ENCODE measurements at places on chromosomes 3 and 15. TPM values are rescaled to one million over a fixed set of nuclear protein-coding genes. Genes with fewer than 3 reads are reported as not detected.

GRCh38 chr3:114363554-114364202, 69.8 kb downstream of the TIGIT start:
- DNase-seq = no peak

DNA sequence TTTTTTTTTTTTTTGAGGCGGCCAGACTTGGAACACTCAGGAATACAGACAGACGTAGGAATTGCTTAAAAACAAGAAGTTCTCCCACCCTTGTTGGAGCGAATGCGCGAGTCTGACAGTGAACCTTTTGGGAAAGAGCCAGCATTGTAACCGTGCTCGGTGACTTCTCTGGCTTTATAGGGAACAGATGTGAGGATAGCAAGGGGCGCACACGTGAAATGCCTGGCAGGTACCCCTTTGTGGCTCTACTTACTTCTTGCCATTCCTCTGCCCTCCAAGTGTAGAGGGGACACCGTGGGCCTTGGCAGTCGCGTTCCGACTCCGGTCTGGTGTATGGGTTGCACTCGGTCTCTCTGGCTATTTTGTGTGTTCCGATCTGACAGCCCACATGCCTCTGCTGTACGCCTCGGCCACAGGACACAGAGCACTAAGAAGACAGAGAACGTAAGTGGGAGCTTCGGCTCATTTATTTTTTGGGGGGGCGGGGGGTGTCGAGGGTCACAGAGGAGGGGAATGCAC, 126.4 kb downstream of the ADAMTS9 start:
- DNase-seq = no peak

DNA sequence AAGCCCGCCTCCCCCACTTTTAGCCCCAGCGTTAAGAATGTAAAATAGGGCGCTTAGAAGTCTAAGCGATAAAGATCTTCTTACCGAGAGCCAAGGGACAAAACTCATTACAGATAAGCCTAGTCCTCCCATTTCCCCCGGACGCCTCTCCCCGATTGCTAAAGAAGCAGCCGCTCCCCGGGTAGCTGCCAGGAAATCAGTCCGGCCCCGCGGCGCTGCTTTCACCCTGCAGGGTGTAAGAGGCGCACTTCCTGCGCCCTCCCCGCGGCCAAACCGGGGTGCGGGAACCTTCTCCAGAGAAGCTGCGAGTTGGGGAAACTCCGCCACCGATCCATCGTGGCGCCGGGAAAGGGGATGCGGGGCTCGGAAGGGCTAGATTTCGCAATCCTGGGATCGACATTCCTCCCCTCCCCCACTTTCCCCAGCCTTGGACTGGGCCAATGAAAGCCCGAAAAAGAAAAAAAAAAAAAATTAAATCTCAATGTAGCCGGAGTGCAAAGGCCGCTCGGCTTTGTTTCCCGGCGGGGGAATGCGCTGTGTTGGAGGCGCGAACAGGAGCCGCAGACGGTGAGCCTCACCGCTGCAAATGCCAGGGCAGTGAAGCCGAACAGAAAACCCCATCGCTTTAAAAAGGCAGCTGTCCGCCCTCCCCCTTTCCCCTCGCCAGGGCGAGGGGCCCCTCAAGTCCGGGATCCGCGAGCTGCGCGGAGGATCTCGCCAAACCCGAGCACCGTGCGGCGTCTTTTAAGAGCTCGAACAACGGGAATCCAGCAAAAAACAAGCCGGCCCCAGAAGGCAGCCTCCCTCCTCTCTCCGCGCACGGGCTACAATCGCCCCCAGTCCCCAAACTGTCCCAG, 626 bp upstream of the PTPRG start:
- DNase-seq = peak; percentile 38

DNA sequence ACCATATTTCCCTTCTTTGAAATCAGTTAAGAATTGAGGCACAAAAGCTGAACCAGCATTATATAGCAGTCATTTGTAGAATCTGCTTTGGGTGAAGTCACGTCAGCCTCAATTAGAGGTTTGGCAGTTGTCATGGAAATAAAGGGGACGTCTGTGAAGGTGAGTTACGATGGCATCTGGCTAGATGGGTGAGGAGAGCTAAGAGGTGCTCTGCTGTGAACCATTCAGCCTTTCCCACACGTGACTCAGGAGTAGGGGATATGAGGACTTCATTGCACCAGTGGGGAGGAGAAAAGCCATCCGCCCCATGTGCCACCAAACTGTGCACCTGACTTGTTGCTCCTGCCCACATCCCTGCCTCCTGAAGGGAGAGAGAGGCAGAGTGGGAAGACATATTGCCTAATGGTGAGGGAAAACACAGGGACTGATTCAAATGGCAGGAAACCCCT, 2.8 kb upstream of the C15orf40 start:
- no peak for DNase-seq

DNA sequence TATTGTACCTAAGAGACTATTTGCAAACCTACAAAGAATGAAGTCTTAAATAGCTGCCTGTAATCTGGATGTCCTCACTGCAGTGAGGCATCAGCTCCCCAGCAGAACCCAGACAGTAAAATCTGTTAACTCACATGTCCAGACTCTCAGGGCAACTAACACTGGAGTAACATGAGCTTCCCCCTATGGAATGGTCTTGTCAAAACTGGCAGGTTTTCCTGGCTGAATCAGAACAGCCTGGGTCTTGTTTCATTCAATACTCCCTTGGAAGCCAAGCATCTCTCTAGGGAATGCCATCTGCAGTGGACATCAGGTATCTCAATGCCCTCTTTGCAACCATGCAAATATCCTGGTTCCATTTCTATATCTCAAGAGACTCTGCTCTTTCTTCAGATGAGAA, 24.4 kb downstream of the PTPN9 start:
- no peak for DNase-seq

GRCh38 chr15:73010154-73011152, 41.8 kb upstream of the NEO1 start:
- DNase-seq = no peak

DNA sequence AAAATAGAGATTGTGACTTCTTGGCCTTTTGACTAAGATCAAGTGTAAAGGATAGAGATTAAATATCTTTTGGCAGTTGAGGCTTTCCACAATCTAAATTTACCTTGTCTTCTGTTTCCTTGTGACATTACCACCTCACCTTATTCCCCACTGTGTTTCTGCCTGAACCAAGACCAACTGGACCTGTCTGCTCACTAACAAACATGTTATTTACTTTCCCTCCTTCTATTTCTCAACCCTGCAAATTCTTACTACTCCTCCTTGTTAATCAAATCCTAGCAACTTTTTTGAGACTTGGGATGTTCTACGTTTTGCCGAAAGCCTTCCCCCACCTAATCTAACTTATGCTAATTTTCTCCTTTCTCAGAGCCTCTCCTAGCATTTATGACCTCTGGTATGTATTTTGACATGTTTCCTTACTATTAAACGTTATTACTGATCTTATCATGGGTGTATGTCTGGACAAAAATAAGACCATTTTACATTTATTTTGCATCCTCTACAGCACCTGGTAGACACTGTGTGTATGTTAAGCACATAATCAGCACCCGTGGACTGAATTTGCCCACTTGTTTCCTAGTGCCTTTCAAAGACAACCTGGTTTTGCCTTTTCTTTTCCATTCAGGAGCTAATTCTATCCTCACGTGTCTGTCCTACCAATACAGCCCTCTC, 7.6 kb upstream of the CCNL1 start:
- DNase-seq = no peak

GRCh38 chr3:171260466-171260865, 199.7 kb downstream of the TNIK start:
- no peak for DNase-seq

DNA sequence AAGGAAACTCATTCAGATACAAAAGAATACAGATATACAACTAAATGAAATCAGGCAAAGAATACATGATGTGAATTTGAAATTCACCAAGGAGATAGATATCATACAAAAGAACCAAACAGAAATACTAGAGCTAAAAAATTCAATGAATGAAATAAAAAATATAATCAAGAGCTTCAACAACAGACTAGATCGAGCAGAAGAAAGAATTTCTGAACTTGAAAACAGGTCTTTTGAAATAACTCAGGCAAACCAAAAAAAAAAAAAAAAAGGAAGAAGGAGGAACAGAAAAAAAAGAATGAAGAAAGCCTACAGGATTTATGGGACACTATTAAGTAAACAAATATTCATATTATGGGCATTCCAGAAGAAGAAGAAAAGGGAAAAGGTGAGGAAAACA, 137.8 kb downstream of the DMXL2 start:
- no peak for DNase-seq

DNA sequence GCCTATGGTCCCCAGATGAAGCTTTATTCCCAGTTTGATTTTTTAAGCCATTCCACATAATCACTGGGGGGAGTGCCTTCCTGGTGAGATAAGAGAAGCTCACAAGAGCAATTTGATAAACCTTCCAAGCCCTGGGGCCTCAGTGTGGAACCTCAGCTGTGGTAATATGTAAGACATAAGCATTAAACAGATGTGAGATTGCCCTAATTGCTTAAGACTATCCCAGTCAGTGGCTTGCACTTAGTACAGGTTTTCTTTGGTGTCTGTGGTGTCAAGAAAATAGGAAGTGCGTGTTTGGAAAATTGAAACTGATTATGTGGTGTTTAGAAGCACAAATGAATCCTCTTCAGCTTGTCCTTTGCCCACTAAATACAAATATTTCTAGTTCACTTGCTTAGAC, 54.3 kb downstream of the LRRN1 start:
- no peak for DNase-seq

GRCh38 chr15:30940359-30940758, 36.6 kb downstream of the FAN1 start:
- no peak for DNase-seq

GRCh38 chr15:67685008-67685599, 140.2 kb upstream of the SKOR1 start:
- no peak for DNase-seq

- peak; percentile 92 for DNase-seq
Observed at GRCh38 chr15:100341750-100342560, at the start of gene ADAMTS17. ADAMTS17 (minus strand) TSS chr15:100341975; CDS start chr15:100341899, 76 bp downstream.

- DNase-seq = no peak
Observed at GRCh38 chr3:76561494-76562236, 478.2 kb upstream of the ROBO2 start.

- no peak for DNase-seq
Observed at GRCh38 chr15:79919749-79920511, 23.1 kb upstream of the MTHFS start.

DNA sequence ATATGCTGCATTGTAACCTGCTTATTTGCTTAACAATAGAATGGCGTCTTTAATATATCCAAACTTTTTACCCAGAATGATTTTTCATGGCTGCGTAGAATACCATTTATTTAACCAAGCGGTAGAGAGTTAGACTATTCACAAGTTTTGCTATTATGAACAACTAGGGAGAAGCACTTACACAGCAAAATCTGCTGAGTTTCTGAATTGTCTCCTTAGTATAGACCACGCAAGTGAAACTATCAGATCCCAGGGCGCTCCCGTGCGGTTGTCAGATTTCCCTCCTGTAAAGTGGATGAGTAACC, 12.6 kb upstream of the ADPGK start:
- DNase-seq = no peak

GRCh38 chr15:75551091-75551490, 28.0 kb downstream of the PTPN9 start:
- DNase-seq = no peak

- DNase-seq = no peak
Observed at GRCh38 chr3:9153904-9154619, 95.4 kb downstream of the SRGAP3 start.

DNA sequence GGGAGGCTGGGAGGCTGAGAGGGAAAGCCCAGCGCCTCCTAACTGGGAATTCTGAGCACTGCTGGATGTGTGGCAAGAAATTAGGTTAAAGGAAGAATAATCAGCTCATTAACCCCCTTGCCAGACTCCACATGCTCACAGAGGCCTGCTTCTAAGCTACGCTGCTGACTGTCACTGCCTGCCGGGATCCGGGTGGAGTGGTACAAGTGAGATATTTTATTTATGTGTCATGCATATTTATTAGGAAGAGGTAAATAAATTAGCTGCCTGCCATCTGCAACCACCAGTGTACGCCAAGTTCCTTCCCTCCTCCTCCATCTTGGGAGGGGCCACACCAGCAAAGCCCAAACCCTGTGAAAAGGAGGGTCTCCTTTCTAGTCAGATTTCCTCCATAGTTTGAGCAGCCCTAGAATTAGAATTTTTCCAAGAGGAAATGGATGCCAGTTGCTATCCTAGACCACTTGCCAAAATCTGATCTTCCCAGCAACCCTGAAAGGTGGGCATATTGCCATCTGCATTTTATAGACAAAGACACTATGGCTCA, 43.5 kb upstream of the GRIP2 start:
- no peak for DNase-seq

GRCh38 chr15:77415450-77416147, 4.3 kb downstream of the PEAK1 start:
- no peak for DNase-seq

GRCh38 chr3:97882975-97883598, 61.3 kb downstream of the CRYBG3 start:
- DNase-seq = peak; percentile 6

DNA sequence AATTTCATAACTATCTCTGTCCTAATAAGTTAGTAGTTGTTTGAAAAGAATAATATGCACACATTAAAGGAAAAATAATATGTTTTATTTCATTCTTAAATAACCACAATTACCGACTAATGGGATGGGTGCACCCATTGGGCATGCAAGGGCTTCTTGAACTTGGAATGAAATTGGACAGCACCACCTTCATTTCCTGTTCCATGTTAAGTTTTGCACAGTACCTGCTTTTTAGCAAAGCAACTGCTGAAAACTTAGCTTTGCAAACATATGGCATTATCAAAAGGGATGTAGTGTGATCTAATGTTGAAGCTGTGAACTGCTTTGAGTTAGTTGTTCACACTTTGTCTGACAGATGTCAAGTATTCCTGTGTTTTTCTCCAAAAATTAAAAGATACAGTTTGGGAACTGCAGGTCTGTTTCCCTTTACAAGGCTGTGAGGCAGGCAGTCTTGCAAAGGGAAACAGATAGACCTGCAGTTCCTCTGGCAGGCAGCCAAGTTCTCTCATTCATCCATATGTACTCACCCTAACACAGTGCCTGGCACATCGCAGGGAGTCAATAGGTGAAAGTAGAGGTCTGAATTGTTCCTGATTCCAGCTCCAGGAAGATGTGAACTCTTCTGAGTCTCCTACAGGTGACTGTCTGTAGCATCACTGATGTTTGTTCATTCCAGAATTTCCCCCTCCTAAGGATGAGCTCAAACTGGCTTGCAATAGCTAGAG, 64.3 kb upstream of the GOLGA8B start:
- no peak for DNase-seq

GRCh38 chr3:126554560-126555525, 3.9 kb downstream of the C3orf22 start:
- no peak for DNase-seq

DNA sequence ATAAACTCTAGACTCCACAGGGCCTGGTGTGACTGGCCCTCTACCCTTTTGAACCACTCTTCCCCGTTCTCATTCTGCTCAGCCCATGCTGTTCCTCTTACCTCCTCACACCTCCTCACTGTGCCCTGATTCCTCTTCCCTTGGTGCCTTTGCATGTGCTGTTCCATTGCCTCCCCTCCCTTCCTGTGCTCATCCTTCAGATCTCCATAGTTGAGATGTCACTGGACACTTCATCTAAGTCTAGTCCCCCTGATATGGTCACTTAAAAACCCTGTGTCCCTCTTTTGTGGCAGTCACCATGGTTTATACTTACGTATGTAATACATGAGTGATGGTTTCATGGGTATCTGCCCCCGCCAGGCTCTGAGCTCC, 69.8 kb downstream of the LSM3 start:
- no peak for DNase-seq

CLRN1 gene
- total RNA-seq = not detected

GRM7 gene
- total RNA-seq = not detected

TUSC7 gene
- total RNA-seq = not detected

GPR27 gene
- 0.91 TPM for total RNA-seq

CASR gene
- not detected for total RNA-seq

SERPINI1 gene
- 1.1 TPM for total RNA-seq

STX19 gene
- total RNA-seq = not detected

COL8A1 gene
- total RNA-seq = not detected

RASL12 gene
- not detected for total RNA-seq
